ENCODE measurements at places on chromosomes 6 and 20.

GRCh38 chr20:48856130-48856529, 28.3 kb upstream of the PREX1 start:
- DNase-seq: no peak

DNA sequence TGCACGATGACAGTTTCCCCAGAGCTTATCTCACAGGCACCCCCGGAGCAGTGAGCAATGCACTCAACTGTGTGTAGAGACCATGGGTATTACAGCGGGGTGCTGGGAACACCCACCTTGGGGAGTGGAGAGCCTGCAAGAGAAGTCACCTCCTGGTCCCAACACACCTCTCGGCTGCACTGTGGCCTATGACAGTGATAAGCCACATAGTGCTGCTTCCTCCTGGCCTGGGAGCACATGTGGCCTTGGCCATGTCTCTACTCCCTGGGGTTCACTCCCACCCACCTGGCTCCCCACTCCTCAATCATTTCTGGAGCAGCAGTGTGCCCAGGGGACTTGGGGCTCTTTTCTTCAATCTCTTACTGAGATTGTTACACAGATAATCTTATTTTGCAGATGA, 77.0 kb downstream of the SLC24A3 start:
- no peak for DNase-seq

DNA sequence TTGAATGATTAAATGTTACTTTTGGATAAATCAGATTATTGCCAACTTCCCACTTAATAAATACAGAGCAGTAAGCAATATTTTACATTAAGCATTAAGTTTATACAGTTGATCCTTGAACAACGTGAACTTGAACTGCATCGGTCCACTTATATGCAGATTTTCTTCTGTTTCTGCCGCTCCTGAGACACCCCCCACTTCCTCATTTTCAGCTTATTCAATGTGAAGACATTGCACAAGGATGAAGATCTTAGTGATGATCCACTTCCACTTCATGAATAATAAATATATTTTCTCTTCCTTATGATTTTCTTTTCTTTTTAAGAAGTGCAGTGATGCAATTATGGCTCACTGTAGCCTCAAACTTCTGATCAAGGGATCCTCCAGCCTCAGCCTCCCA, 167.2 kb downstream of the LINC00237 start:
- DNase-seq: no peak

- no peak for DNase-seq
These were observed 70.0 kb downstream of the PTPN1 start for GRCh38 chr20:50580016-50580747.

DNA sequence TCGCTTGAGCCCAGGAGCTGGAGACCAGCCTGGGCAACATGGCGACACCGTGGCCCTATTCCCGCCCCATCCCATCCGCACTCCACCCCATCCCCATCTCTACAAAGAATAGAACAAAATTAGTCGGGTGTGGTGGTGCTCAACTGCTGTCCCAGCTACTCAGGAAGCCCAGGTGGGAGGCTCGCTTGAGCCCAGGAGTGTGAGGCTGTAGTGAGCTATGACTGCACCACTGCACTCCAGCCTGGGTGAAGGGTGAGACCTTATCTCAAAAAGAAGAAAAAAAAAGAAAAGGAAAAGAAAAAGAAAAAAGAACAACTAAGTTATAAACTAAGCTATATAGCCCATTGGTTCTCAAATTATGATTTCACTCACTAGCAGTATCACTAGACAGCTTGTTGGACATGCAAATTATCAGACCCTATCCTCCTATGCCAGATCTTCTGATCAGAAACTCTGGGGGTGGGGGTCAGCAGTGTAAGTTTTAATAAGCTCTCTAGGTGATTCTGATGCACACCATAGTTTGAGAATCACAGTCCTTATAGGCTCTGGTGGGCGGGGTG, 491 bp upstream of the ITCH start:
- DNase-seq: no peak

DNA sequence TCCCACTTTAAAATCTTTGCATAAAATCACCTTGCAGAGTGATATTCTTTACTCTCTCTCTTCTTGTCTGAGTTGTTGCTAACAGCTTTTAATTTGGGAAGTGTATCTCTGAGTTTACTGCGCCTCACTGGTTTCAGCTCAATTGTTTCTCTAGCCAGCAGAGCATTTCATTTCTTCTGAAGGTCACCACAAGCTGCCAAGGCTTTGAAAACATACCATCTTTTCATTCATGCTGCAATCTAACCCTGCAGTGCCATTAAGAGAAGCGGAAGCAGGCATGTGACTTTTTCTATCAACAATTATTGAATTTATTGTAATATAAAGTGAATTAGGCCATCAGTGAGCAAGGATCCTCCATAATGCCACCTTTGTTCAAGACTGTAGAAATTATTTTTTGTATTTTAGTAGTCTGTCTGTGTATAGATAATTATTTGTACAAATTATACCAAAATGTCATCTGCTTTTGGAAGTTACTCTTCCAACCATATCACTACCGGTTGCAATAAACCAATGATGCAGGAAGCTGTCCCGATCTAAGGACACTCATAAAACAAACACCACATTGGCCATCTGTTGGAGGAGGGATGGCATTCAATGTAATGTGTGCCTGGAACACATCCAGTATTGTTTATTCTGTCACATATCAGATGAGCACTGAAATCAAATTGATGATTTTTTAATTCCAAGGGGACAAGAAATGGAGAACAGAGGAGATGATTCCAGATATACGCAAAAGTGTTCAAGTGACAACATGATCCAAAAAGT, 26.8 kb downstream of the HS3ST5 start:
- DNase-seq: no peak

- DNase-seq: no peak
These were observed 539 bp downstream of the TMEM200A start for GRCh38 chr6:130366107-130367005.

DNA sequence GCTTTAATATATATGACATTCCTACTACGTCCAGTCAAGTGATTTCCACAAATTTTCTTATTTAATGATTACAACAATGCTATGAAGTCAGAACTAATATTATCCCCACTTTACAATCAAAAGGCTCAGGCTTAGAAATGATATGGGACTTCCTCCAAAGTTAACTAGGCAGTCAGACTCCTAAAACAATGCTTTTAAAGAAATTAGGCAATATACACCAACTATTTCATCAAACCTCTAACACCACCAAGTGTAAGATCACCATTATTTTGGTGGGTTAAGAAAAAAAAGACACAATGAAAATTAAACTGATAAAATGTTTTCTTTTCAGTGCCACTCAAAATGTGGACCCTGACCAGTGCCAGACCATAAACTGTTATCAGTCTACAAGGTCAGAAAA, 256.1 kb upstream of the RUNX2 start:
- DNase-seq: no peak

- DNase-seq: no peak
These were observed 307.0 kb upstream of the PRDM1 start for GRCh38 chr6:105779110-105779509.

GRCh38 chr6:156804402-156804801, 27.2 kb downstream of the ARID1B start:
- DNase-seq: no peak

DNA sequence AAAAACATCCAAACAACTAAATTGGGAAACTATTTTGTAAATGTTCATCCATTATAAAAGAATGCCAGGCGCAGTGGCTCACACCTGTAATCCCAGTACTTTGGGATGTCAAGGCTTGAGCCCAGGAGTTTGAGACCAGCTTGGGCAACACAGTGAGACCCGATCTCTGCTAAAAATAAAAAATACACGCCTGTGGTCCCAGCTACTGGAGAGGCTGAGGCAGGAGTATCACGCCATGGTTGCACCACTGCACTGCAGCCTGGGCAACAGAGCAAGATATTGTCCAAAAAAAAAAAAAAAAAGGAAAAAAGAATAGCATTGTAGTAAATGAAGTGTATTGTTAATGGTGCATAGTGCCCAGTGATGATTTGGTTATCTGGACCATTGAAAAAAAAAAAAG, 38.7 kb downstream of the FKBP5 start:
- no peak for DNase-seq

GRCh38 chr20:20614391-20614790, 98.1 kb downstream of the RALGAPA2 start:
- DNase-seq: no peak

DNA sequence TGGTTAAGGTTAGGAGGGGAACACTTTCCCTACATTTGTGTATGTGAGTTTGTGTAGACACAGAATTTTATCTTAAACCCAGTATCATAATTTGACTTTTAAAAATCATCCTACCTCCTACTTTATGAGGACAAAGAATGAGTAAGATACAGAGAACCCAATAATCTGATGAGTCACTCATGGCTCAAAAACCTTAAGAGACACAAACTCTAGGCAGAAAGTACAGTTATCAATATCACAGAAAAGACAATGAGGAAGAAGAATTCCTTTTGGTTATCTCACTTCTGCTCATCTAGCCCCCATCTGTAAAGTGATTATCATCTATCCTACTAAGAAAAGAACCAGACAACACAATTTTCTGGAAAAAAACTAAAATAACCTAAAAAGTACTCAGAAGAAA, 87.7 kb downstream of the EPB41L2 start:
- DNase-seq: peak; percentile 30

DNA sequence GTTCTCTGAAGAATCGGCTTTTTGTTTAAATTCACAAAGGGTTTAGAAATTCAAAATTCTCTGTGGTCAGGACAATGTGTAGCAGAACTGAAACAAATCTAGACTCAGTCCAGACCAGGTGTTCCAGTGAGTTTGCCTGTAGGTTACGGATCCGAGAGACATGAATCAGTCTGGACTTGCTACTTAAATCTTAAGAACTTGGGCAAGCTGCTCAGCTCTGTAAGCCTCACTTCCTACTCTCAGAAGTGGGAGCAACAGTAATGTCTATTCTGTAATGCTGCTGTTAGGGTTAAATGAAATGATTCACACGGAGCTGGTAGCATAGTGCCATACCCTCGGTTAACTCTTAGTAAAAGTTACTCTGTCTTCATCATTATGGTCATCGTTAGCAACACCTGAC, 37.7 kb downstream of the HECA start:
- DNase-seq: peak; percentile 82

DNA sequence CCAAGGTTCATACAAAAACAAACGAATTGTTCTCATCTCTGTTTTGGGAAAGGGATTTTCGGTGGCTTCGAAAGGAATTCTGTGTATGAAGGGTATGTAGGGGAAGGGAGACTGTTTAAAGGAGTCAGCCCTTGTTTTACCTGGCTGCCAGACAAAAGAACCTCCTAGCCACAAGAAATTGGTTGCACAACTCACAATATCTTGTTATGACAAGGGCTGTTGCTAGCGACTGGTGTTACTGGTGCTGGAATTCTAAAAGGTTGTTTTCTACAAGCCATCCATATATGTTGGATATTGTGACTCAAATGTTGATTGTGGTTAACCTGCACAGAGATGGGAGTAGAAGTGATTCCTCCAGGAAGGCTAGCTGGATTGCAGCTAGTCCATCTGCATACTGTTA, 34.6 kb upstream of the CITED2 start:
- DNase-seq: peak; percentile 67
